Right renal cortex interstitium (tissue), 3 donors: ENCODE measurements at places on chromosomes 1 and 21.

DNA sequence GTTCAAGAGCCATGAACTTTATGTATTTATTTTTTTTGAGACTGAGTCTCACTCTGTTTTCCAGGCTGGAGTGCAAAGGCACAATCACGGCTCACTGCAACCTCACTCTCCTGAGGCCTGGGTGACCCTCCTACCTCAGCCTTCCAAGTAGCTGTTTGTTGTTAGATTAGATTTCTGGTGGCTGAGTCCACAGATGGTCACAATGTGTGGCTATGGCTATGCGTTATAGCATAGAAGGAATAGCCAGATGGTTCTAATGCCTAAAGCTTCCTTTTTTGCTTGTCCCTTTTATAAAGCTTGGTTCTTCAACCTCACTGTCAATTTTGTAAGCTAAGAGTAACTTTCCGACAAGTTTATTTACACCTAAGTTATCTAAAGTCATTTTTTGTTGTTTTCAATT is 62.3 kb upstream of the FMN2 start:
- no peak for DNase-seq

DNA sequence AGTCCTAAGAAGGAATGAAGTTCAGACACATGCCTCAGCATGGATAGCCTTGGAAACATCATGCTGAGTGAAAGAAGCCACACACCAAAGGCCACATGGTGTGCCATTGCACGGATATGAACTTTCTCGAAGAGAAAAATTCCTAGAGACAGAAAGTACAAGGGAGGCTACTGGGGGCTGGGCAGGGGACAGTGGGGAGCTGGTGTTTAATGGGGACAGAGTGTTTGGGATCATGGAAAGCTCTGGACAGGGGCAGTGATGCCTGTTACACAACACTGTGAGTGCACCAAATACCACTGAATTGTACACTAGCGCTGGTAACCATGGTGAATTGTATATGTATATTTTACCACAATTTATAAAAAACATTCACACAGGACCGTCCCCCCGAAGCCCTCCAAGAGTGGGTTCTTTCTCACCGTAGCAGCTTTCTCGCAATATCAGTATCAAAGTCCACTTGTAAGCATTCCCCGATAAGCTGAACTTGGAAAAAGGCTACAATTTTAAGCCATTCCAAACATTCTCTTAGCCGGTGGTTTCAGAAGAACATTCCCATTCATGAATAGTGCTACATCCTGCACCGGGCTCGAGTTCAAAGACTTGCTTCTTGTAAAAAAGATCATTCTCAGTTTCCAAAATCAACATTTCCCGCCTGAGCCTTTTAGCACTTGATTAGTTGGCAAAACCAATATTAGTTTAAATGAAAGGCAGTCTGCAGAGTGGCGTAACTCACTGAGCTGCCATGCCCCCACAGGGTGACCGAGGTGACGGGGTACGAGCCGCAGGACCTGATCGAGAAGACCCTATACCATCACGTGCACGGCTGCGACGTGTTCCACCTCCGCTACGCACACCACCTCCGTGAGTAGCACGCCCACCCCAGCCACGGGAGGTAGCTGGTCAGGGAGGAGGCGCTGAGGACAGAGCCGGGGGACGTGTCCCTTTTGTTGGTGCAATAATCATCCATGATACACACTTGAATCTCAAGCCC is 31.7 kb downstream of the SIM2 start:
- DNase-seq = no peak

GRCh38 chr1:201190624-201191051 is at the start of gene IGFN1:
IGFN1 (plus strand) TSS chr1:201190824; CDS start chr1:201193294, 2,470 bp downstream.
- no peak for DNase-seq

- DNase-seq = no peak
Measured at GRCh38 chr1:226762988-226763904, 24.2 kb upstream of the ITPKB start.

DNA sequence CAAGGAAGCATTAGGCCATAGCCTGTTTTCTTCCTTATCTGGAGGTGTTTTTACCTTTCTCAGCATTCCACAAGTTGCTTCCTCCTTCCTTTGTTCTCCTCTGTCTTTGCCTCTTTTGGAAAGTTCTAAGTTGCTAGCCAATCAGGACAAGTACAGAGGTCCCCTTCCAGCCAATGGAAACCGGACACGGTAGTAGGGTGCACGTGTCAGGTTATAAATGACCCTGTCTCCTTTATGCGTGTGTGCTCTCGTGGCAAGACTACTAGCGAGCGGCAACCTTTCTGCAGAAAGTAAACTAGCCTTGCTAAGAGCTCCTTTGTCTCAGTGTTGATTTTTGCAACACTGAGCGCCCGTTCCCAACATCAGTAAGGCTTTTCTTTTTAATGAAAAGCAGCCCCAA is 1.5 kb upstream of the ACADM start:
- DNase-seq = no peak

DNA sequence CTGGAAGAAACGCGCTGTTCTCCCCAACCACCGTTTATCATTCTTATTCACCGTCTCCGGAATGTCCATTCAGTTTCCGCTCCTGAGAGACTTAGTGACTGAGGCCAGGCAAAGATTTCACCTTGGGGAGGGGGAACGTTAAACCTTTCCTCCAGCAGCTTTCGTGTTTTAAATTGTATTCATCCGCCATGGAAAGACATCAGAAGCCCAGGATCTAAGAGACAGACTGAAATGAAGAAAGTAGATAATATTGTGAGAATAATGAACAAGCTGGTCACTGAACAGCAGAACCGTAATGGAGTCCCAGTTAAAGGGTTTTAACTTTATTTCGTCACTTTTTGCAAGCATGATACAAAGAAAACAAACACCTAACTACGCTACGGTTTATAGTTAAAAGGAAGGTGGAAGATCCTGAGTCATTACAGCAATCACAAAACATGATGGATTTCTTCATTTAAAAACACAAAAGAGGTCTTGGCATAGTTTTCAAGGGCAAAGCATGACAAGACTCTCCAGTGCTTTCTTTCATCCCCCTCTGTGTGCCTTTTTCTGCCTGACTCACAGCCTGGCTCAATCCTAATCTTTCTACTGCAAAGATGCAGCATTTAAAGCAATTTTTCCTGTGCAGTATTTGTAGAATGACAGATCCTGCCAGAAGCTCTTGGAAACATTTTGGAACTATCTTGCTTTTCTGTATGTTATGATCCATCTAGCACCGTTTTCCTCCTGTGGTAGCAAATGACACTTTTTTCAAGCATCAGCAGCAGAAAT is 722 bp upstream of the SLC19A2 start:
- no peak for DNase-seq

- no peak for DNase-seq
Measured at GRCh38 chr1:56688522-56689026, 43.5 kb downstream of the PRKAA2 start.

GRCh38 chr1:155166471-155167165 is 6.5 kb downstream of the KRTCAP2 start:
- DNase-seq = no peak

DNA sequence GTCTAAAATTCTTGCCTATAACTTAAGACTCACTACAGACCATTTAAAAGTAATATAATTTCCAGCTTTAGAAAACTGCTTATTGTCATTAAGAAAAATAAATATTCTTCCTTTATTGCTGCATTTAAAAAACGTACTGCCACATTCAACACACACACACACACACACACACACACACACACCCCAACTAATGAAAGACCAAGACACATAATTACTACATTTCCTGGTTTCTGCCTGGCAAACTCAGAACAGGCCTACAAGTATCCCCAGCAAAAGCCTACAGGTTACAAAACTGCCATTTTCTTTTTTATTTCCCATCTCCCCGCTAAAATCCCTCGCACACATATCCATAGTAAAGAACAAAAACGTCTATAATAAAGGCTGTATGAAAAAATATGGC is 1.5 kb downstream of the DENND2C start:
- DNase-seq = no peak

- no peak for DNase-seq
Measured at GRCh38 chr1:209326831-209327230, 256.7 kb upstream of the CAMK1G start.

DNA sequence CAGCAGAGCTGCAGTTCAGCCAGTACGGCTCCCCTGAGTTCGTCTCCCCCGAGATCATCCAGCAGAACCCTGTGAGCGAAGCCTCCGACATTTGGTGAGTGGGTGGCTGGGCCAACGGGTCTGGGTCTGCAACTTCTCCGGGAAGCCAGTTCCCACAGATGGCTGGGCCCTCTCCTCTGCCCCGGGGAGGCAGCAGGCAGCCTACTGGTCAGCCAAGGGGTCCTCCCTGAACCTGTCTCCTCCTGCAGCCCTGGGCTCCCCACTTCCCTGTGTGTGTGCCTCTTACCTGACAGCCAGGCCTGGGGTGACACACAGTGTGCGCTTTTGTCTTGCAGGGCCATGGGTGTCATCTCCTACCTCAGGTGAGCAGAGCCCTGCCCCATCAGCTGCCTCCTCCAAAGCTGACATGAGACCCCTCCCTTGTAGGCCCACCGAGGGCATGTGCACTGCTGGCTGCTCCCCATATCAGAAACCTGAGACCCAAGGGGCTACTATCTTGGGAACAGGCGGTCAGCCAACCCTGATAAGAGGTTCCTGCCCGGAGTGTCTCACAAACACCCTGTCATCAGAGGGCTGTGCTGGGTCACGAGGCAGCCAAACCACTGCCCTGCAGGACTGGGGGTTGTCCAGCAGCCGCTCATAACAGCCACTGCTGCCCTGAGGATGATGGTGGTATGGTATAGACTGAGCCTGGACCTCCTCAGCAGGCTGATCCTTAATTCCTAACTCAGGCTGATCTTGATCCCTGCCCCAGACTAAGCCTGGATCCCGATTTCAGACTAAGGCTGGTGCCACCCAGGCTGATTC is 37.6 kb downstream of the TRIM11 start:
- DNase-seq = no peak

- peak; percentile 4 for DNase-seq
Measured at GRCh38 chr1:237042892-237043576, 1.1 kb downstream of the RYR2 start.

DNA sequence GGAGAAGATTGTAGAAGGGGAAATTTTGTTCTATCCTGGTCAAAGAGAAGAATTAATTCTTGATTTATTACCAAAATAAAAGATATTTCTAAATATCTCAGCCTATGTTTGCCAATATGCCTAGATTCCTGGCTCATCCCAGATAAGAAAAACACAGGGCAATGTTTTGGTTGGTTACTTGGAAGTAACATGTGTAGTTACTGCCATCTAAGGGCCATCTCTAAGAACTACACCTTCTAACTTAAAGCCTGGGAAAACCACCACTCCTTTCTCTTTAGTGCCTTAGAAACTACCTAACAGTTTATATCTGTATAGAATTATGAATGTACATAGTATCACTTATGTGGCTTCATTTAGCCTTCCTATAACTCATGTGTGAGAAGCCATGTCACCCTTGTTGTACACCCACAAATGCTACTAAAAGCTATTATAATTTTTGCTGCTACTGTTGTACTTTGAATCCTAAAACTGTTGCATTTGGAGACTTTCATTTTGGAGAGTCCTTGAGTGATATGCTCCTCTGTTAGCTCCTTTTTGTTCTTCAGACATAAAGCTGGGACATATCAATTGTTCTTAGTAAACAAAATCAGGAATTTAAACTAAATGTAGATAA is 4.5 kb downstream of the AIM2 start:
- DNase-seq = peak; percentile 40

DNA sequence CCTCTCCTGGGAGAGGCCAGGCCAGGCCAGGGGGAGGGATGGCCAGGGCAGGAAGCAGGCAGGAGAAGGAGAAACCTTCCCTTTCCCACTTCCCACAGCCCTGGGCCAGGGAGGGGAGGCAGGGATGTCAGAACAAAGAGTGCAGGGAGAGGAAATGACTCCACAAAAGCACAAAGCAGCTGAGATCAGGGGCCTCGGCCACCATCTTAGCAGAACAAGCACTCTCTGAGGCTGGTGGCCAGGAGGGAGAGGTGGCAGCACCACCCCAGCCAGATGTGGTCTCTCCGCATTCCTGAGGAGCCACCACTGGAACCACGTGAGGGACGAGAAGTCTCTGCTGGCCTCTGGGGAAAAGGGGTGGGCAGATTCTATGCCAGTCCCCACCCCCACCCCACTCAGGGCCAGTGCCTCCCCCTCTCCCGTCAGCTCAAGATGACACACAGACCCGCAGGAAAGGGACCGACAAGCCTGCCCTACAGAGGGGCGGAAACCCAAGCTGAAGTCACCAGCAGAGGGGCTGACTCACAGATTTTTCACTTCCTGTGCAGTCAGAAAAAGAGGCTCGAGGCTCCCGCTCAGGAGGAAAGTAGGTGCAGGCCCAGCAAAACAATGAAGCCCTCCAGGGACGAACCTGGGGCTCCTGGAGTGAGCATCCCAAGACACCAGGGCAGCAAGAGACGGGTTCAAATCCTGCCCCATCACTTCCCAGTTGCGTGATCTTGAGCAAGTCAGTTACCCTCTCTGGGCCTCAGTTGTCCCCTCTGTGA is 24.1 kb upstream of the ALDH4A1 start:
- no peak for DNase-seq

- no peak for DNase-seq
Measured at GRCh38 chr21:26406526-26406925, 166.6 kb downstream of the CYYR1 start.

GRCh38 chr1:153040950-153041631 is at the start of gene SPRR2D:
SPRR2D (minus strand) TSS chr1:153041120; CDS start chr1:153040346, 774 bp downstream.
- no peak for DNase-seq

DNA sequence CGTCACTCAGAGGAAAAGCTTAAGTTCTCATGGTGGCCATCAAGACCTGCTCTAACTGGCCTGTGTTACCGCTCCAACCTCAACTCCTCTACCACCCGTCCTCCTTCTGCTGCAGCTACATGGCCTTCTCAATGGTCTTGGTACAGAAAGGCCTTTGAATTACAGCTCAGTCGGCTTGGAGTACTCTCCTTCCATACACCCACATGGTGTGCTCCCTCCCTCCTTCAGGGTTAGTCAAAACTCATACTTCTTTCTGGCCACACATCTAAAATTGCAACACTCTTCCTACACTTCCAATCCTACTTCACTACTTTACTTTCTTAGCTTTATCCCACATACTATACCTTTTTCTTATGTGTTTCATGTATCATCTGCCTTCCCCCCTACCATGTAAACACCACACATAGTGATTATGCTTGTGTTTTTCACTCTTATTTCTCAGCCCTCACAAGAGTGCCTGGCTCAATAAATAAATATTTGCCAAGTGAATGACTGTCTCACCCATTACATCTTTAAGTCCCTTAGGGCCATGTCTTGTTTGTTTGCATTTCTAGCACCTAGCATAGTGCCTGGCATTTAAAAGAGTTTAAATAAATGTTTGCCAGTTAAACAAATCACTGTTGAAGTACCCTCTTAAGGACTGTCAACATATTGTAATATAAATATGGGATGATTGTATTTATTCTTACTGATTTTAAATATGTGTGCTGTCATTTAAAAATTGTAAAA is 37.6 kb upstream of the HMCN1 start:
- no peak for DNase-seq
